Astrocyte (in vitro differentiated cells and primary cell): ENCODE measurements at places on chromosomes 6 and 20. TPM values are rescaled to one million over a fixed set of nuclear protein-coding genes. Genes with fewer than 3 reads are reported as not detected.

- DNase-seq, result peak; percentile 90
- H3K4me3 ChIP-seq, result no peak overlapping the region
- H3K4me1 ChIP-seq, result peaks cover 22% of the 10 kb centered on the region
Measured at GRCh38 chr6:106476331-106477105, 116.0 kb downstream of the CRYBG1 start.

GRCh38 chr6:39224523-39225182 is 4.6 kb downstream of the KCNK5 start:
- no peaks in the 10 kb centered on the region for H3K4me1 ChIP-seq
- no peak overlapping the region for H3K27ac ChIP-seq
- H3K36me3 ChIP-seq, result no peaks in the 10 kb centered on the region
- peaks cover 3% of the 10 kb centered on the region for H3K27me3 ChIP-seq
- H3K4me3 ChIP-seq, result no peak overlapping the region

DNA sequence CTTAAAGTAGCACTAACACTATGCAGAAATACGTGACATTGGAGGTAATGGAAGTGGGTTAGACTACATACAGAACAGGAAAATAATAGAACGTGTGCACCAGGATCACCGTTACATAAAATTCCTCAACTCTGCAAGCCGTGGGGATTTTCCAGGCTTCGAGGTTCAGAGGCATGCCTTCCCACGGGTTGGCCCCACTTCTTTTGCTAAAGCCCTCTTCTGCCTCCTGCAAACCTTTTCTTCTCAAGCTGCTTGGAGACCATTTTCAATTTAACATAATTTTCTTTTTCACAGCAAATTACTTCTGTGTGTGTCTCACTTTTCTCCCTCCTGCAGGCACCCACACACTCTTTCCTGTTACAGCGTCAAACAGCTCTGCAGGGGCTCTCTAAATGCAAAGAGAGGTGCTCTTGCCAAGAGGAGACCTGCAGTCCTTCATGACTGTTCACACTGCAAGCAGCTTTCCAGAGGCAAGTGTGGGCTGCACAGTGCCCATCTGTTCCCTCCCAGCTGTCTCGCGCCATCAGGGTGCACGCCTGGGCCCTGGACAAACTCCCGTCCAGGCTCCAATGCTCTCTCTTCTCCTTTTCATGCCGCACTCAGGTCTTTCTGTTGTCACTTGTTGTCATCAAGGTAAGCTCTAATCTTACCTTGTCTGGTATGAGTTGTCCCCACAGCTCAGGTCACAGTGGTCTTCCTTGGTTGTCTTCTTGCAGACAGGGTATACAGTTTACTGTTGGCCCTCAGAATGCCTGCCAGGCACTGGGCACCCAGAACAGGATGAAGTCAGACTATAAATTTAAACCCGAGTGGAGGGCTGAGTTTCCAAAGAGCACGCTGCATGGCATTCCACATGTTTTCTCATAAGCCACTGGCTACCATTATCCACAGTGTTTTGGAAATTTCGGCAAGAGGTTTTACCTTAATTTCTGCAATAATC is 164.8 kb upstream of the GGTLC1 start:
- DNase-seq, result no peak
- H3K27ac ChIP-seq, result no peak overlapping the region
- H3K36me3 ChIP-seq, result no peaks in the 10 kb centered on the region

DNA sequence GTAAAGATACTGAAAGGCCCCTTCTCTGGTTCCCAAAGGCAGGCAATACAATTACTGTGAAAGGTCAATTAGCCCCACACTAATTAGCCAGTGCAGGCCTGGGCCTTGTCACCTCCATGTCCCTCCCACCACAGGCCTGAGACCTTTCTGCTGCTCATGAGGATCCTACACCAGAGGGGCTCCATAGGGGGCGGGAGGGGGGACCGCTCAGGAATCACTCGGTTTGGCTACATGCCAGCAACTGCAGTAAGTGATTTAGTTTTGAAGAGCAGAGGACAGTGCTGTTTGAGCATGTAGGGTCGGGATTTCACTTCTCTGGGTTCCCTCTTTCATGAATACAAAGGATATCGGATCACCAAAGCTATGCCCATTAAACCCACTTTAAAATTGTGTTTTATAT is 455.6 kb downstream of the PRKN start:
- H3K27me3 ChIP-seq, result no peaks in the 10 kb centered on the region
- no peak overlapping the region for H3K4me3 ChIP-seq
- H3K4me1 ChIP-seq, result no peaks in the 10 kb centered on the region

DNA sequence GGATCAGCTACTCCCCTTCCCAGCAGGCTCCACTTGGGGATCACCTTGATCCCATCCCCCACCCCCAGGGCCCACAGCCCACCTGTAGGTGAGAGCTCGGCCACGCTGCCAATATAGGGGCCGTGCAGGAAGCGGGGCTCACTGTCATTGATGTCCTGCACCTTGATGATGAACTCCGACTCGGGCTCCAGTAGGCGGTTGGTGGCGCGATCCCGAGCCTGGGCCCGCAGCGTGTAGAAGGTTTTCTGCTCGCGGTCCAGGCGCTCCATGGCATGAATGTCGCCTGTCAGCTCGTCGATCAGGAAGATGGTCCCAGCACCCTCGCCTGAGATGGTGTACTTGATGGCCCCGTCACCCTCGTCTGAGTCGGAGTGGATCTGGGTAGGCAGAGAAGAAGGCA is 67.4 kb downstream of the CDH22 start:
- DNase-seq, result no peak
- no peaks in the 10 kb centered on the region for H3K36me3 ChIP-seq
- H3K4me3 ChIP-seq, result no peak overlapping the region
- peaks cover 20% of the 10 kb centered on the region for H3K27me3 ChIP-seq
- no peaks in the 10 kb centered on the region for H3K4me1 ChIP-seq

DNA sequence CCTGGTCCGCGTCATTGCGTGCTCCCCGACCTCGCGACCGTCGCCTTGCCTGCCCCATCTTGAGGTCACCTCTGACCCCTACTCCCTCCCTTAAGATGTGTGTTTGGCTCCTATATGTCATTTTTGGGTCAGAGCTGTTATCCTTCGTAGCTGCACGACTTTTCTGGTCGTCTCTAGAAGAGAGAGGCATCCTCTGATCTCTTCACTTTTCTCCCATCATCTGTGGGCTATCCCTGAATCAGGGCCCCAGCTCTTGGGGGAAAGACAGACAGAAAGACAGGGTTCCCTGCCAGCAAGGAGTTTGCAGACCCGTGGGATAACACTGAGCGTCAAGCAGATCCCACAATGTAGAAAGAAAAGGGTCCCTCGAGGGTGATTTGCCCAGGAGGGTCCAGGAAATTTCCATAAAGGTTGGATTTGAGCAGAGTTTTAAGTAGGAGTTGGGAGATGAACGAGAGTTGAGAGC is 555 bp downstream of the FAM120B start:
- peaks cover 17% of the 10 kb centered on the region for H3K4me1 ChIP-seq
- no peaks in the 10 kb centered on the region for H3K27me3 ChIP-seq
- no peaks in the 10 kb centered on the region for H3K36me3 ChIP-seq
- peak overlapping the region; percentile 89 for H3K27ac ChIP-seq
- peak overlapping the region; percentile 90 for H3K4me3 ChIP-seq
- no peak for DNase-seq

DNA sequence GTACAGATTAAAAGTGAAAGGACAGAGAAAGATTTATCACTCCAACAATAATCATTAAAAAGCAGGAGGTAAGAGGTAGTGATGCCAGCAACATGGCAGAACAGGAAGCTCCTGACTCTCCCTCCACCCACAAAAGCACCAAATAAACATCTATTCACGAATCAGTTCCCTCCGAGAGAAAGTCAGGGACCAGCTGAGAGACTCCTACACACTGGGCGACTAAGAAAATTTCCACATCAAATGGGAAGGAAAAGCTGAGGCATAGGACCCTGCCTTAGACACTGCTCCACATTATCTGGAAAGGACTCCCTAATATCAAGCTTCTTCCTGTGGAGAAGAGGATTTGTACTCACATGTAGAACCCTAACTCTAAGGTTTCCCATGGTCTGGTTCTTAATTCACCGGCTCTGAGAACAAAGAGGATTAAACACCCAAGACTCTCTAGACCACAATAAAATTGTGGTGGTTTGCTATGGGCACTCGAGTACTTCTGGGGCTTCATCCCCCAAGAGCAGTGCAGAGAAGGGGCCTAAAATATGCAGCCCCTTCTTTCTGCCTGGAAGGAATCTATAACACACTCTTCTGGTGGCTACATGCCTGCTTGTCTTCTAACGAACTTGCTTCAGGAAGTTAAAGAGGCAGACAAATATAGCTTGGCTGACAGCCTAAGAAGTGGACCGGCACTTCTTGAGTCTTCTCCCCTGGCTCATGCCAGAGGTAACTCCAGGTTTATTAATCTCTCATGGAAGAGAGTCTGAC is 29.4 kb upstream of the ASF1A start:
- no peaks in the 10 kb centered on the region for H3K27me3 ChIP-seq
- H3K4me1 ChIP-seq, result no peaks in the 10 kb centered on the region
- H3K4me3 ChIP-seq, result no peak overlapping the region

ZNF391 gene
- 6.0 and 7.2 TPM in 2 replicates for total RNA-seq

CDH26 gene
- 0.17 and 0.34 TPM in 2 replicates for total RNA-seq

CHRNA4 gene
- 0.82 and 1.8 TPM in 2 replicates for total RNA-seq

FRMD1 gene
- not detected in 2 replicates for total RNA-seq
